Activated CD4-positive, alpha-beta T cell treated with anti-CD3 and anti-CD28 coated beads for 24 hours (primary cell): ENCODE measurements at places on chromosomes 5 and 9.
A peak's percentile ranks its signal among the peaks of the same experiment; 100 is the strongest.

- DNase-seq: no peak
These were observed 81.9 kb downstream of the ADAMTS12 start for GRCh38 chr5:33809936-33810335.

GRCh38 chr5:54889826-54890225, 95.6 kb downstream of the ESM1 start:
- no peak for DNase-seq

DNA sequence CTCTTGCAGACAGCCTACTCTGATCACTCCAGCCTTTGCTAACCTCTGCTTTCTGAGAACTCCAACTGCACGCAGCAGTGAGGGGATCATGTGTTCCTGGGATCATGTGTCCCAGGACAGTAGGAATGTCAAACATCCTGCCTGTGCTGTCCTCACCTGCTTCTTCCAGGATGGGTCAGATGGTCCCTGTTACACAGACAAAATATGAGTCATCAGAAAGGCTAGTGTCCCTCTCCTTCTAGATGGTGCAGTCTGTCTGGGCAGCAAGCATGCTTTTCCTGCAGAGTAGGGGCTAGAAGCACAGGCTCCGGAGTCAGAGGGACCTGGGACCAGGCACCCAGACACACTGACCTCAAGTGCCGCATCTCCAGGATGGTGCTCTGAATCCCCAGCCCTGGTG, 20.1 kb upstream of the SLC25A48 start:
- no peak for DNase-seq

DNA sequence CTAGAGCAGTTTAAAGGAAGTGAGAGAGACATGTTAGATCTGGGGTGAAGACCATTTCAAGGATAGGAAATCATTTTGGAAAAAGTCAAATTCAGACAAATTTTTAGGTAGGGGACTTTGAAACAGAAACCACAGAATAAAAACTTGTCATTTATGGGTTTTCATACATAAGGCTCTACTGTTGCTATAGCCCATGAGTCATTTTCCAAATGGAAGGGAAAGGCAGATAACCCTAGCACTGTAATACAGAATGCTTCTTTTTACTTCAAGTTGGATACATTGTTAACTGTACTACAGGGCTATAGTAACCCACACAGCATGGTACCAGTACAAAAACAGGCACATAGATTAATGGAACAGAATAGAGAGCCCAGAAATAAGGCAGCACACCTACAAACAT, 455.4 kb downstream of the EBF1 start:
- DNase-seq: no peak

DNA sequence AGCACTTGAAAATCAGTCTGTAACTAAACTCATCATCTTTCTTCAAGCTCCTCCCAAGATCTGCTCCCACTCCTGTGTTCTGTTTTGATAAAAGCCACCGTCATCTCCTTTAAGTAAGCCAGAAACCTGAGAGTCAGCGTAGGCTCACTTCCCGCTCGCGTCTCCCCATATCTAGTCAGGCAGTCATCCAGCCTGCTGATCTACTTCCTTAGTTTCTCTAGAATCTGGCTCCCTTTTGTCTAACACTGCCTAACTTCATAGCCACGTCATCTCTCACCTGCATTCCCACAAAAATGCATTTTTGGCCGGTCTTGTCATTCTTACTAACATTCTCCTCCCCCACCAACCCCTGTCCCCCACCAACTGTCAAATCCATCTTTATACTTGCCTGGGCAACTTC, 3.0 kb upstream of the TJP2 start:
- DNase-seq: no peak

- no peak for DNase-seq
These were observed 7.0 kb upstream of the SYNPO start for GRCh38 chr5:150633429-150633828.

DNA sequence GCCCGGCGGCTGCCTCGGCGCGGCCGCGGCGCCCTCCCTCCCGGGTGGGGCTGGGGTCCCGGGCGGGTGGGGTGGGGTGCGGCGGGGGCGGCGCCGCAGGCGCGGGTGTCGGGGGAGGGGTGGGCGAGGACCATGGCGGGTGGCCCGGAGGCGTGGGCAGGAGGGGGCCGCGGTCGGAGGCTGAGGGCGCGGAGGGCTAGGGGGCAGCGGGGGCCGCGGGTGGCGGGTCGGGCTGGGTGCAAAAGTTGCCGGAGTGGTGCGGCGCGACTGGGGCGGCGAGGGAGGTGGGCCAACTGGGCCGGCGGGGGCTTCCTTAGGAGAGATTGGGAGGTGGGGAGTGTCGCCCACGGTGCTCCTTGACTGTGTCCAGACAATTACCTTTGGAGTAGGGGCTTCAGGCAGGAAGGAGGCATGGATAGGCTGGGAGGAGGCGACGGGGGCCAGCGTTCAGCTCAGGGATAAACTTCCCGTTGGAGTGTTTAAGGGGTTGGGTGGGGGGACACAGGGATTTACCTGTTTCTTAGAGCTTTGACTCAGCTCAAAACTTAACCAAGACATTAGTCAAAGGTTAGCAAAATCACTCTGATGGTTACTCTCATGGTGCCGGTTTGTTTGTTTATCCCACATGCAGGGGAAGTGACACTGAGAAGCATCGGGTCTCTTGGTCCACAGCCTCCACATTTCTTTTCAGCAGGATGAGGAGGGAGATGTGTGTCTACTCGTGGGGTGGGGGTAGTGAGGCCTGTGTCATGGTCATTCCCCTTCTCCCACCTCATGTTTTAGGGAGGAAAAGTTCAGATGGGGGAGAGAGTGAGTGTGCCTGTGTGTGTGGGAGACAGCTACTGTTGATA, 859 bp downstream of the CSNK1G3 start:
- peak; percentile 4 for DNase-seq

GRCh38 chr5:60334281-60334713, 365.7 kb downstream of the DEPDC1B start:
- DNase-seq: no peak

GRCh38 chr5:95241161-95241560, 43.7 kb downstream of the MCTP1 start:
- no peak for DNase-seq

GRCh38 chr5:175275097-175275496, 168.9 kb downstream of the DRD1 start:
- no peak for DNase-seq

DNA sequence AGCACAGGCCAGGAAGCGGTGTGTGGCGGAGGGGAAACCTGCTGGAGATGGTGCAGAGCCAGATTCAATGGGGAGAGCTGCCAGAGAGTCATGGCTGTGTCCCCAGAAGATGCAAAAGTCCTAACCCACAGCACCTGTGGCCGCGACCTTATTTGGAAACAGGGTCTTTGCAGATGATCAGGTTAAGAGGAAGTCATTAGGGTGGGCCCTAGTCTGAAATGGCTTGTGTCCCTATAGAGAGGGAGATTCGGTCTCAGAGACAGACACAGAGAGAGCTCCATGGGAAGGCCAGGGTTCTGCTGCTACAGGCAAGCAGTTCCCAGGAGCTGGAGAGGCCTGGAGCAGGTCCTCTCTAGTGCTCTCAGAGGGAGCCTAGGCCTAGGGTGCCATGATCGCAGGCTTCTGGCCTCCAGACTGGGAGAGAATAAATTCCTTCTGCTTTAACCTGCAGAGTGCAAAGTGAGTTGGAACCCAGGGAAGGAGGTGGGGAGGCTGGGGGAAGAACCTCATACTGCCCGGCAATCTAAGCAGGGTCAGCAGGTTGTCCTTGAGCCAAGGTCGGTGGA, 1.9 kb upstream of the LPCAT1 start:
- DNase-seq: no peak

- no peak for DNase-seq
These were observed 4.4 kb downstream of the SNX24 start for GRCh38 chr5:122849771-122850170.

- DNase-seq: no peak
These were observed 18.5 kb upstream of the KIF12 start for GRCh38 chr9:114117614-114117995.

- DNase-seq: no peak
These were observed 1888.9 kb upstream of the CDH6 start for GRCh38 chr5:29304545-29304944.

DNA sequence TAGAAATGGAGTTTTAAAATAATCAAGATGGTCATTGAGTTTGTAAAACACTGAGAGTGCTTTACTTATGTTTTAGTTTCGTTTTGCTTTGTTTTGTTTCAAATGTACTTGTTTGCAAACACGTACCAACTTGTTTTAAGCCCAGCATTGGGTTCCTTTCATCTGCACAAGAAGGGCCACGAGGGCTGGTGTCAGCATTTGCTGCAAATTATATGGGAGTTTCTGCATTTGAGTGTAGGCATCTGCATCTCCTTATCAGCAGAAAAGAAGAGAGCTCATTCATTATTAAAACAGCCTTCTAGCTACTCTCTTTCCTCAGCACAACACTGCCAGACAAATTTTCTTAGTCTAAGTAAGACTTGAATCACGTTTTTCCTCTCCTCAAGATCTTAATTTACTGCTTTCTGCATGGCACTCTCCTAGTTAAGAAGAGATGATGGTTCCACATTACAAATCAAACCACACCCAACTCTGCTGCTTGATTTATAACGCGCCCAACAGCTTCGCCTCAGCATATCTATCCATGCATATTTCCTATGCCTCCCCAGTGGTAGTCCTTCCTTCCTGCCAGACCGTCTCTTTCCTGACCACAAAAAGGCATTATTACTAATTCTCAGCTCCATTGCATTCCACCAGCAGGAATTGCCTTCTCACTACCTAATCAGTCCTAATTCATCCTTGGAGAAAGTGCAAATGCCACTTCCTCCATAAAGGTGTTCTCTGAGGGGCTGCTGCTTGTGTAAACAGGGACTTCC, 95.2 kb upstream of the CAST start:
- DNase-seq: no peak

GRCh38 chr5:1246711-1247431, 21.7 kb downstream of the SLC6A18 start:
- no peak for DNase-seq

DNA sequence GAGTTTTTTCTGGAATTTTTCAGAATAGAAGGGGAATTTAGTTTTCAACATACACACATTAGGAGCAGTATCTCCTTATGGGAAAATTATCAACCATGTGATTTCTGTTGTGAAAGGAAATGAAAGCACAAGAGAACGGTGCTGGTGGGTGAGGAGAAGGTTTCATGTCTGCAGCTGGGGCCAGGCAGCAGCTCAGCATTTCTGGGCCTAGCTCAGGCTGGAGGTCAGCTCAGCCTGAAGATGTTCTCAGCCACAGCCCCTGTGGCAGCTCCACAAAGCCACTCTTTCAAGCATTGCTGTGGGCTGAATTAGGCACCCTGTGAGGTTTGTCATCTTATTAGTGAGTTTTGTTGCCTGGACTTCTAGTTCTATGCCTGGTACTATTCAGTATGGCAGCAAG, 90.3 kb downstream of the DIRAS2 start:
- DNase-seq: no peak

DNA sequence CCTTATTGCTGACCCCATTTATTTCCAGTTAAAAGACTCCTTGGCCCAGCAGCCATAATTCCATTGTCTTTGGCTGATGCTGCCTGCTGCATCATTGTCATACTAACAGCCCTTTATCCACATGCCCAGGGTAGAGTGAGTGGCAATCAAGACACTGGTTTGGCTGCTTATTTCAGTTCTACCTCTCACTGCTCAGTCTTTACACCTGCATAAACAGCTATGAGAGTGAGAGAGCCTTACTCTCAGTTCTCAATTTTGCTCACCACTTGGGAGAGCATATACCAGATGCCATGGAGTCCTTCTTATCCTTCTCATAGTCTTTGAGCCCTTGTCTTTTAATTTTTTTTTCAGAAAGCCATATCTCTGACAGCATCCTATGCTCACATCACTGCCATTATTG, 596.9 kb upstream of the CYLC2 start:
- no peak for DNase-seq

DNA sequence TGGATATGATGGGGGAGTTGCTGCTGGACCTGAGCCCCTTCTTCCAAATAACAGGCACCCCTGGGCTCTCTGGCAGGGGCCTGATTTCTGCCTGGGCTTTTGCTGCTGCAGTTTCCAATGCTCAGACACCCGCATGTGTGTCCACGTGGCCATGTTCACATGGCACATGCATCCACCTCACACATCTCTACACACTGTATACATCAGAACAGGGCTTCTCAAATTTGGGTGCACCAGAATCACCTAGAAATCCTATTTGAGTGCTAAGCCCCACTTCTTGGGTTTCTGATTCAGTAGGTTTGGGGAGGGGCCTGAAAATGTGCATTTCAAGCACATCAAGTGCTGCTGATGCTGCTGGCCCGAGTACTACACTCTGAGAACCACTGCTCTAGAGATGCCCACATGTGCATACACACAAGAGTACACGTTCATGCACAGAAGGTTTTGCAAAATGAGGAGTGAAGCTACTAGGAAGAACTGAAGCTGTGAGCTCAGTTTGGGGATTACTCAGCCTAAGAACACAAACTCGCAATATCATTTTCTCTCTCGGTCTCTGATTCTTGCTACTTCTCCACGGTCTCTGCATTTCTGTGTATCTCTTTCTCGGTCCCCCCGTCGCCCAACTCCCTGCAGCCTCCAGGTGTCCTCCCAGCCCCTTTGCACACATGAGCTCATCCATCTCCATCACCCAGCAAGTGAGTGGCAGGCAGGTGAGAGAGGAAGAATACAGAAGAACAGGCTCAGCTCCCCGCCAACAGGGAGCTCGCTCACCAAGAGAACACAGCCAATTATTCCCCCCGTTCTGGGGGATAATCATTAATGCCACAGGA, 97.0 kb downstream of the PCDH1 start:
- DNase-seq: no peak

DNA sequence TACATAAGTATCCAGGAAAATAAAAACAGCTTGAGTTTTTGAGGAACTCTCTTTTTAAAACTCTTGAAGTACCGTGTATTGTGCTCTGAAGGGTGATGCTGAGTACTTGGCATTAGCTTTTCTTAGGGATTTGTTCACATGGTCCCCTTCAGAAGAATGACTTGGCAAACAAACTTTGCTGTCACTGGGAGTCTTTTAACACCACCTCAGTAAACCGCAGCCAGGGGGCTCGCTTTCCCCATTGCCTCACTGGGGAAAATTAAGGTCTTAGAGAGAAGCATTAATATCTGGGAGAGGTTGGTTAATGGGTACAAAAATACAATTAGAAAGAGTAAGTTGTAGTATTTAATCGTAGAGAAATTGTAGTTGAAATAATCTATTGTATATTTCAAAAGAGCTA, 105.9 kb upstream of the DAP start:
- no peak for DNase-seq

DNA sequence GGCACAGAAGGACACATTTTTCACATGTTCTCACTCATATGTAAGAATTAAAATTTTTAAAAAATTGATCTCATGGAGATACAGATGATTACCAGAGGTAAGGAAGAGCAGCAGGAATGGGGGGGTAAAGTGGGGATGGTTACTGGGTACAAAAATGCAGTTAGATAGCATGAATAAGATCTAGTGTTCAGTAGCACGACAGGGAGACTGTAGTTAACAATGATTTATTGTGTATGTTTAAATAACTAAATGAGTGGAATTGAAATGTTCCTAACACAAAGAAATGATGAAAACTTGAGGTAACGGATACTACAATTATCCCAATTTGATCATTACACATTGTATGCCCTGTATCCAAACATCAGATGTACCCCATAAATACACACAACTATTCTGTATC, 15.2 kb upstream of the TGFBI start:
- no peak for DNase-seq

- no peak for DNase-seq
These were observed 20.6 kb upstream of the HAND1 start for GRCh38 chr5:154498591-154498990.

- DNase-seq: no peak
These were observed 14.0 kb downstream of the SNX18 start for GRCh38 chr5:54531546-54531945.

GRCh38 chr9:91500509-91501014, 76.9 kb upstream of the NFIL3 start:
- DNase-seq: no peak
